ENCODE measurements at places on chromosomes 4 and X.
A peak's percentile ranks its signal among the peaks of the same experiment; 100 is the strongest.

DNA sequence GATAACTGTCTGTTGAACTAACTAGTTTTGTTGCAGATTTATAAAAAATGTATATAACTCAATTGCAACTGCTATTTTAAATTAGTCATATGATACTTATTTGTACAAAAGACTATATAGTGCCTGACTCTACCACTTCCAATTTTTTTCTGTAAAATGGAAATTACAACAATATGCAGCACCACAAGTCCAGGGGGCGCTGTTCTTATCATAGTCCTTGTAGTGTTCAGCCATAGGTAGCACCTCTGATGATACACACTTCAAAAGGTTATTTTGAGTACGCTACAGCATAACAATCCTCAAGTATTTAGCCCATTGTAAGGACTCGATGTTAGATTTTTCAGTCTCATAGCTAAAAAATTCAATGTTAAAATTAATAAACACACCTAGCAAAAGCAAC is 174.9 kb downstream of the CORIN start:
- peak; percentile 22 for DNase-seq

GRCh38 chr4:81518762-81519426 is 47.2 kb upstream of the RASGEF1B start:
- no peak for DNase-seq

DNA sequence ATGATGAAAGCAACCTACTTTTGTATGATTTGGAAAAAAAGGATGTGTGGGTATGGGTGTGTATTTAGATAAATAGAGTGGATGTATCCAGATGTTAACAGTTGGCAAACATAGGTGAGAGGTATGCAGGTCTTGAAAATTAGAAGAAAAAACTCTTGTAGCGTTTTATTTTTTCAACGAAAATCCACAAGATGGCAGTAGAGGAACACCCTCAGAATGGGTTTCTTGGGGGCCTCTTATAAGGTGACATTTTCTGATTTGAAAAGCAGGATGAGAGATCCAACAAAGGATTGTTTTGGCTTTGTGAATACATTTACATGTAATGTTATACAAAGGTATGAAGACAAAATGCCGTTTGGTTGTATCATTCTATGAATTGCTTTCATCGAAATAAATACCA is 68.3 kb downstream of the FMR1NB start:
- peak; percentile 45 for DNase-seq

DNA sequence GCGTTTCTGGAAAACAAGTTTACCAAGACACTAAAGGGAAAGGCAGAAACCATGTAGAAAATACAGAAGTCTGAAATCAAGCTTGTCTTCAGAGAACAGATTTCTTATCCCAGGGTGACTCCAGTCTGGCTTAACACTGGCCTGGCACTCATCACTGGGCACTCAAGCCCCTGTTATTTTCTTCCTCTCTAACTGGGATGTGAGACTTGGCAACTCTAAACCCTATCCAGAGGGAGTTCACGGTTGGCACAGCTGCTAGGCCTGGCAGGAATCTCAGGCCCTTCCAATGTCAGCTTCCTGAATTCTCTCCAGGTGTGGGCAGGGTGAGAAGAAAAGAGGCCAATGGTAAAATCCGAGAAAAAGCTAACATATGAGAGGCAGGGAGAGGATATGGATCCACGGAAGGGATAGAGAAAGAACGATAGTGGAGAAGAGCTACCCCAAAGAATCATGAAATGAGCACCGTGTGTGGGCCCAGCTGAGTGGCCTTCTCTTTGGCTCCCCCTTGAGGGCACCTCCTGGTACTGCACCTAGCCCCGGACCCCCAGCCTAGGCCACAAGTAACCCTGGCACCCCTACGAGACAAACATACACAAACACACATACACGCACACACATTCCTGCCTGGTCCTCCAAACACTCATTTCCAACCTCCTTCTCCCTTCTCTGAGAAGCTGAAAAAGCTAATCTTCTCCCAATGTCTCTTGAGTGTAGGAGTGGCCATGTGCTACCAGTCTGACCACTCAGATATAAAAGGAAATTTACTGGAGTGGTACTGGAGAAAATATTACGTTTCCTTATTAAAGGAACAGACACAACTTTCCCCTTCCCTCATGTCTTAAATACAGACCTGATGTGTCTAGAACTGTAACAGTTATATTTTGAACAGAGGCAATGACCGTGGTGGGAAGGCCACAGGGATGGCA is 16.6 kb upstream of the PTCHD1 start:
- peak; percentile 43 for DNase-seq

GRCh38 chrX:53598169-53598568 is 88.3 kb downstream of the HUWE1 start:
- DNase-seq = no peak

GRCh38 chrX:52979568-52979967 is 21.2 kb upstream of the FAM156A start:
- no peak for DNase-seq

- DNase-seq = peak; percentile 79
Measured at GRCh38 chr4:36325499-36325898, 44.1 kb downstream of the DTHD1 start.

DNA sequence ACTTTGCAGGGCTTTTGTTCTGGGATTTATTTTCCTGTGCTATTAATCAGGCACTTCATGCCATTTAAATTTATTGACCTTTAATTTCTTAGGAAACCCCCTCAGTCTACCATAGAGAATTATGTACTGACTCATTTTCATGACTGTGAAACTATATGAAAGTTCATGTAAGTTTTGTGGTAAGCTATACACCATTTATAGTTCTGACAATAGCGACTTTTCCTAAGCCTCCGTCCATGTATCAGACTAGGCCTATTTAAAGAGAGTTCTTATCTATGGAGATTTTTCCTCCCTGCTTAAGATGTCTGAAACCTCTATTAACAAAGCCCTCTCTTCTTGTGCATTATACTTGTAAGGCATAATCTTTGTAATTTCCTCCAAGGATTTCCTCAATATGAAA is 111.6 kb downstream of the AFF2 start:
- DNase-seq = peak; percentile 10

GRCh38 chr4:5256421-5256820 is 205.1 kb downstream of the STK32B start:
- no peak for DNase-seq

DNA sequence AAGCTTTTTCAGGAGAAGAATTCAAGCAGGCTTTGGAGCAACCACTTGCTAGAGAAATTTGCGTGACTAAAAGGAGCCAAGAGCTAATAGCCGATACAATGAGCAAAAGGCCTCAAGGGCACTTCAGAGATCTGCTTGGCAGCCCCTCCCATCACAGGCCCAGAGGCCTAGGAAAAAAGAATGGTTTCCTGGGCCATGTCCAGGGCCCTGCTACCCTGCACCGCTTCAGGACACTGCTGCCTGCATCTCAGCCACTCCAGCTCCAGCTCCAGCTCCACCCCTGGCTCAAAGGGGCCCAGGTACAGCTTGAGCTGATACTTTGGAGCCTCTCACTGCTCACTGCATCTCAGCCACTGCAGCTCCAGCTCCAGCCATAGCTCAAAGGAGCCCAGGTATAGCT is 98.9 kb downstream of the FAM13A start:
- DNase-seq = no peak

GRCh38 chr4:2666722-2667247 is 89.4 kb downstream of the TNIP2 start:
- no peak for DNase-seq

DNA sequence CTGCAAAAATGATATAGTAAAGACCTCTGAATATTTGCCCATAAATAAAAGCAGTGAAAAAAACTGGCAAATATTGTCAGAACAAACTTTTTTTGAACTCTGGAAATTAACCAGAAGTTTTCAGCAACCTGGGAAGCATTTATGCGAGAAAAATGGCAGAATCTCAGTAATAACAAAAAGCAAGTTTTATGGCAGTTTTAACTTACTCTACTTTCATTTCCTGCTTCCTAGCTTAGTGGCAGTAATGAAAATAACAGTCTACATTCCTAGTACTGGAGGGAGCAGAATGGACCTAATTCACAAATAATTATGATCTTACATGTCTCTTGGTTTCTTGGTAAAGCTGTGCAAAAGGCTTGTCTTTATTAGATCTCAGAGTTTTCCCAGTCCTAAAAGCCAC is 460.1 kb downstream of the NAF1 start:
- DNase-seq = no peak

DNA sequence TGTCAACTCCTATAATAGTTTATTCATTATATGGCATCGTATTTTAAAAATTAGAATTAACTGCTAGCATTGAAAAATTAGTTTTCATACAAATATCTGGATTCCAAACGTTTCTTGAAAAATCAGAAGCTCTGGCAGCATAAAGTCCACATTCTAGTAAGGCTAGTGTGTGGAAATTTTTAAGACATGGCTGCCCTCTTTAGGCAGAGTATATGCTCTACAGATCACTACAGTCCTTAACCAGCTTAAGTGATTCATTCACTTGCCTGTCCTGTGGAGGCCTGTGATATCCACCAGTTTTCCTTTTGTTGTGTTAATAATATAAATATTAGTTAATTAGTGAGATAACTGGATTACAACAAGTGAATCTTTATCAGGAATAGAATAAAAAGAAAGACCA is 287.2 kb downstream of the OPHN1 start:
- peak; percentile 0 for DNase-seq

GRCh38 chr4:36349938-36350549 is 68.6 kb downstream of the DTHD1 start:
- DNase-seq = no peak

GRCh38 chr4:86846921-86847320 is 2.3 kb downstream of the SLC10A6 start:
- DNase-seq = no peak

GRCh38 chrX:12210196-12210815 is 72.0 kb downstream of the FRMPD4 start:
- DNase-seq = no peak

DNA sequence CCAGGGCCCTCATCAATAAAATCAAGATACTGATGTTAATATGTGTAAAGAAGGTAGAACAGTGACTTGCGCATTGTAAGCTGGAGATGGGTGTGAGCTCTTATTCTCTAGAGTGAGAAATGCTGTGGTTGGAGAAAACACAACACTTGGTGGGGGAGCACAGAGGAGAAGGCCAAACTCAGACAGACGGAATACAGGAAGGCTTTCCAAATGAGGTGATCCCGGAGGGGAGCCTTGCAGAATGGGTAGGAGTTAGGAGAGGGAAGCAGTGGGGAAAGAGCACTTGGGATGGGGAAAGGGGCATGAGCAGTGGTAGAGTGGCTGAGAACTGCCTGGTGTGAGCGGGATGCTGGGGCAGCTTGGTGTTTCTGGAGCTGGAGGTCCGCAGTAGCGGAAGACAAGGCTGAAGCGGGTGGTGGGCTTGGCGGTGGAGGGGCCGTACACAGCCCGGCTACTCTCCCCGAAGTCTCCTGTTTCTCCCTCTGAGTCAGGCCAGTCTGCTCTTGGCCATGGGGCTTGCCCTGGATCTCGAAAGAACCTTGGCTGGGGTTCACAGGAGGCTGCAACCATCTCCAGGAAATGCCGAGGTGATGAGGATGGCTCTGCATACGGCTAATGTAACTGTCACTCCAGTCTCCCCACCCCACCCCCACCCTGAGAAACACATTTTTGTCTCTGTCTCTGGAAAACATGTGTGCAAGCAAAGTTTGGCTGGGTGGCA is 11.3 kb upstream of the PLAC1 start:
- no peak for DNase-seq

DNA sequence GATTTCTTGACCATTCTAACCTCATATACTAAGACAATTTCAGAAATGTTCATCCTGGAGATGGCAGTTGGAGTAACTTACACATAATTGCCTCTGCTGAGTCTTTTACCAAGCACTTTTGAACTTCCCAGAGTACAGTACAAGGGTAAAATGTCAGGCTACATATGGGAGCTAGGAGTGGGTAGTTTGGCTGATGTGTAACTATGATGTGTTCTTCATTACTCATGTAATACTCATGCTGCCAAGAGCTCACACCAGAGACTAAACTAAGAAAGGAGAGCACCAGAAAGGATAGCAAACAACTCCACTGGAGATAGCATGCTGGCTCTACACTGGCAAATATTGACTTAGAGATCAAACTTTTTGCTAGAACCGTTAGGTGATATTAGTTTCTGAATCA is 194.0 kb downstream of the PDGFRA start:
- DNase-seq = no peak

GRCh38 chr4:47643845-47644244 is 158.8 kb downstream of the ATP10D start:
- no peak for DNase-seq

DNA sequence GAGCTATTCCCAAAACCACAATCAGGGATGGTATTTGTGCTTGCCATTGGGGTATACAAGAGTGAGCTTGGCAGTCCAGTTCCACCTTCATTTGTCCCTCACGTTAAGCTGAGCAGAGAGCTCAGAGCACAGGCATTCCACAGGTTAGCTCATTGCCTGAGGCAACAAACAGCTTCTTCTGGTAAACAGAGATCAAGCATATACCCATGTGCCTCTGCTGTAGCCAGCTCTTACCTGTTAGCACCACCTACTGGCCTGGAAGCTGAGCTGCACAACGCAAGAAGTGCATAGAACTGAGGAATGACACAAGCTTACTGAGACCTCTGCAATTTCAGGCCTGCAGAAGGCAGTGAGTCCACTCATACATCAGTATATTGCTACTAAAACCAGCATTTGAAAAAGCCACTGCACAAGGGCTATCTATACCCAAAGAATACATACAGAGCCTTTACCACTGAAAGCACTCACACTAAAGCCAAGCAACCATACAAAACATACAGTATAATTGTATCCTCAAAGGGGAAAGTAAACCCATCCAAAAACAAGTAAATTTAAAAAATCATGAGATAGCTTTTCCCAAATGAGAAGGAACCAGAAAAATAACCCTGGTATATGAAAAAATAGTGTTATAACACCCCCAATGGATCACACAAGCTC is 258.3 kb upstream of the GABRA2 start:
- peak; percentile 66 for DNase-seq

DNA sequence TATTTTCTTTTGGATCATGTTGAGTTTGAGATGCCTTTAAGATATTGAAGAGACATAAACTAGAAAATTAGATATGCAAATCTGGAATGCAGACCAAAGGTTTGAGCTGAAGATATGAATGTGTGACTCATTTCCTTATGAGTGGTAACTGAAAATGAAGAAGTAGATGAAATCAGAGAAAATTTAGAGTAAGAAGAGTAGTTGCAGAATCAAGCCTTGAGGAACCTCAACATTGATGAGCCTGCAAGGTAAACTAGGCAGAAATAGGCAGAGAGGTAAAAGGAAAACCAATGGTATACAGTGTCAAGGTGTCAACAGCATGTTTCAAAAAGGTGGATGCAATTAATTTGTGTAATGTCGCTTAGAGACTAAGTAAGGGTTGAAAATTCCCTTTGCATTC is 142.8 kb downstream of the MOSPD2 start:
- DNase-seq = no peak

DNA sequence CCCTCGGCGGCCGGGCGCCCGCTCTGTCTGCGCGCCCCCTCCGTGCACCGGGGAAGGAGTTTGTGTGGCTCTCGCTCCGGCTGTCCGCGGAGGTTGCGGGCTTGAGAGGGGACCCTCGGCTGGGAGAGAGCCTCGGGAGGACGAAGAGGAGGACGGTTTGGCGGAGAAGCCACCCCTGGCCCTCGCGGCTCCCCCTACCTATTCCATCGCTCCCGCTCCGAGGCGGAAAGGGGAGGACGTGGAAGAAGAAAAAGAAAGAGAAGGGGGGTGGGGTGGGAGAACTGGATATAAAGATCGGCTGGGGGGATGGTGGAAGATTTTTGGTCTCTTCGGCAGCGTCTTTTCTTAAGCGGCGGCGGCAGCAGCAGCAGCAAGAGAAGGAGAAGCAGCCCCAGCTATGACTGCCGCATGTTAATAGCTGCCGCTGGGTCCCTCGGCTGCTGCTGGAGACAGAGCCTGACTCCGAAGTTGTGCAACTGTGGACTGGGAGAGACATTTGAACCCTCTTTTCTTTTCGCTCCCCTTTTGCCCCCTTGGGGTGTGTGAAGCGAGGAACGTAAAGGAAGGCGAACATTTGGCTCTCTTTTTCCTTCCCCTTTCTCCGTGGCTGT is 895 bp downstream of the ADGRL3 start:
- DNase-seq = no peak

GRCh38 chr4:160350944-160351343 is 1248.1 kb downstream of the RAPGEF2 start:
- DNase-seq = no peak

Data from GM12865 (cell line).